ENCODE measurements at places on chromosomes 2 and 18.

GRCh38 chr18:79383388-79384056 is 12.2 kb upstream of the NFATC1 start:
- DNase-seq, result no peak

DNA sequence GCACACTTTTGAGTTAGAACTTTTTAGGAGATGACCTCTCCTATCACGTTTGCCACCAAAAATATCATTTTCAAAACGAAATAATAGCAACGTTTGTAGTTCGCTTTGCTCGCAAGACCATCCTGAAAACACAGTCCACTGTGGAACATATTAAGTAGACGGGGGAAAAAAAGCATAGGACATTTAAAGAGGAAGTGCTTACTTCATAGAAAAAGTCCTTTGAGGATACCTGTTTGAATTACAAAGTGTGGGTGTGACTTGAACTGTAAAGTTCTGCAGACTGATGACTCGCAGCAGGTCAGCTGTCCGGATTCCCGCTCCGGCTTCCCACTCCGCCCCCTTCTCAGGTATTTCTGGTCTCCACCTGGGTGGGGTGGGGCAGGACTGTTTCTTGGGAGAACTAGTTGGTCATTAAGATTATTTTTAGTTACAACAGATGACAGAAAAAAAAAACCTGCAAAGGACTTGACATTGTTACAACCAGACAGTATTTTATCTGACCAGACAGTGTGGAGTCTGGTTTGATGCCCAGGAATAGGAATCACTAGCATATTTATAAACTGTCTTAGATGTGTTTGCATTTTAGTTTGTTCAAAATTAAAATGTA is 13.3 kb downstream of the CNOT11 start:
- DNase-seq, result no peak

DNA sequence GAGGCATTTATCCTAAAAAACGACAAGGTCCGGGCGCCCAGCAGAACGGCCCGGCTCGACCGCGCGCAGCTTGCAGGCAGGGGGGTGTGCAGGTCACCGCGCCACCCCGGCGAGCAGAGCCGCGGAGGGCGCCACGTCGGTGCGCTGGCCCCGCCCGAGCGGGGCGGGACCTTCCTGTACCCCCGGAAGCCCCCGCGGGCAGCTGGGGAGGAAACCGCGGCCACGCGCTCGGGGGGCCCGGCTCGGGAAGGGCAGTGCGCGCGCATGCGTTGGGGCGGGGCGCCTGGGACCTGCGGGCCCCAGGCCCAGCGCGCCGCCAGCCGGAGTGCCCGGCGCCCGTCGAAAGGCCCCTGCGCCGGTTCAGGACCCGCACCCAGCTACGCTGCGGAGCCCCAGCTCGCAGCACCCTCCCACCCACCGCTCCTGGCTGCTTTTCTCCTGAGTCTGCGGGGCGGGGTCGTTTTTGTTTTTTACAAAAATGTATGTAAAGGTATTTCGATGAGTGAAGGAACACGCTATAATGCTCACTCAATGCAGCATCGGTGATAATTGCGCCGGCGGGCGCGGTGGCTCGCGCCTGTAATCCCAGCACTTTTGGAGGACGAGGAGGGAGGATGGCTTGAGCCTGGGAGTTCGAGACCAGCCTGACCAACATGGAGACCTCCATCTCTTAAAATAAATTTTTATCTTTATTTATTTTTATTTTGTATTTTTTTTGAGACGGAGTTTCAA is 47.7 kb upstream of the POMC start:
- no peak for DNase-seq

DNA sequence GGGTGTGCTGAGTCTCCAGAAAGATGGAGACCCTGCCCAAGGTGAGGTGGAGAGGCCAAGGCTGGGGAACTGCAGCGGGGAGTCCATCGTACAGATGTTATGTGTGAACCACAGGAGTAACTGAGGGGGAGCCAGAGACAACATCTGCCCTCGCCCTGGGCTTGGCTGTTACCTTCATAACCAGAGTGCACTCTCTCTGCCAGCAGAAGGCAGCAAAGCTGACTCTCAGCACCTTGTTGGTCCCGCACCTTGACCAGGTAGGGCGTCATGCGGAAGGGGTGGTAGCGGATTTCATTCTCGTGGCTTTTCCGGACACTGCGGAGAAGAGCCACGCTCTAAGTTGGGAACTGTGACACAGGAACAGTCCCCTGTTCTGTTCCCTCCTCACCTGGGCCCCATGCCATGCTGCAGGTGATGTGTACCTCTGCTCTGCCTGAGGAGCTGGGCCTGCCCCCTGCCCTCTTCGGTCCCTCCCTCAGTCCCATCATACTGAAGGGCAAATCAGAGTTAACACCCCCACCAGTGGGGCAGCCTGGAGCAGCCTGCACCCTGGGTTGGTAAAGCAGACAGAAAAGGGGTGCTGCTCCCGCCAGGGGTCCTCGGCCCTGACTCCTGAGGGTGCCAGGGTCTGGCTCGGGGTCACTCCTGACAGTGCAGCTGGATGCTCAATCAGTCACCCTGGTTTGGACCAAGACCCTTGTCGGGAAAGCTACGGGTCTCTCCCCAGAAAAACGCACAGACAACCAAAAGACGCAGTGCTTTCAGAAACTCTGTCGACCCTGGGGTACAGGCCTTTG is 20.3 kb downstream of the PER2 start:
- no peak for DNase-seq

GRCh38 chr2:226153553-226153952 is 646.1 kb downstream of the IRS1 start:
- DNase-seq, result no peak

GRCh38 chr2:39429746-39430145 is 7.3 kb downstream of the MAP4K3 start:
- DNase-seq, result no peak

- DNase-seq, result no peak
These were observed 10.5 kb upstream of the ARMC9 start for GRCh38 chr2:231187736-231188505.

GRCh38 chr18:371609-371982 is 103.7 kb upstream of the THOC1 start:
- no peak for DNase-seq

- no peak for DNase-seq
These were observed 18.3 kb downstream of the POU3F3 start for GRCh38 chr2:104871972-104872865.

DNA sequence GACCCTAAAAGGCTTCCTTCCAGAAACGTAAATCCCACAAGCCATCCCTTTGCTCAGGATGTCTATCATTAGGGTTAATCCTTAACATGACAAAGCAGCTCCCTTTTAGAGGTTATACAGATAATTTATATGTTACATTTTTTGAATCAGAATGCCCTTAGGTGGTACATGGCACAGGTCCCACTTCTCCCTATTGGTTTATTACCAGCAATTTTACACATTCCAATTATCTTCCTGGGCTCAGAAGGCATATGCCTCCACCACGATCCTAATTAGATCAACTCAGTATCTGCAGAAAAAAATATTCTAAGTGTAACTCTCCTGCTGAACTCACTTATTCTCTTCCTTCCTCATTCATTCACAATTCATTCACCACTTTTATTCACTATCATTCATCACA is 507.0 kb upstream of the MAP2 start:
- DNase-seq, result no peak

- no peak for DNase-seq
These were observed 13.5 kb downstream of the ALPK2 start for GRCh38 chr18:58615140-58616132.

DNA sequence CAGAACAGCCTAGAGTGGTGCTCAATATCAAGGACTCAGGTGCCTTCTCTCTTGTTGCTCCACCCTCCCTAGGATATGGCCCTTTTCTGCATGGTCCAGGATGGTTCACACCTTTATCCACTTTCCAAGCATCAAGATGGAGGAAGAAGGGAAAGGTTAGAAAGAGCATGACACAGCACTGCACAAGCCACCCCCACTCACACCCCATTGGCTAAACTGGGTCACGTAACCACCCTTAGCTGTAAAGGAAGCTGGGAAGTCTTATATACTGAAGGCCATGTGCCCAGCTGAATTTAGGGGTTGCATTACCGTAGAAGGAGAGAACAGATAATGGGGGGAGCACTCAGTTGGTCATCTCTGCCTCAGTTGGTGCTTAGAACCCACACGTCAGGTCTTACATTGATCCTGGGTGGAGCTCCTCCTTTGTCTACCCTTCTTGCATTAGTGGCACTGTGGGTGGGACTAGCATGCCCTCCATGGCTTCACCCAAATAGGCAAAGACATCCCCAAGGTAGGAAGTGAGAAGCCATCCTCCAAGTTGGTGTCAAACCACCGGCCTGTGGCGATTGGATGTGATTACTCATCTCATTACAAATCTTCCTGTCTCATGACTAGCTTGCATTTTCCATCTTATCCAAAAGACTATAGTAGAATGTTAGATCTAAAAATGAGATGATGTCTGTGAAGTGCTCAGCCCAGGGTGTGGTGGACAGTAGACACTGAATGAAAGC is 248.5 kb downstream of the HAUS1 start:
- DNase-seq, result no peak

DNA sequence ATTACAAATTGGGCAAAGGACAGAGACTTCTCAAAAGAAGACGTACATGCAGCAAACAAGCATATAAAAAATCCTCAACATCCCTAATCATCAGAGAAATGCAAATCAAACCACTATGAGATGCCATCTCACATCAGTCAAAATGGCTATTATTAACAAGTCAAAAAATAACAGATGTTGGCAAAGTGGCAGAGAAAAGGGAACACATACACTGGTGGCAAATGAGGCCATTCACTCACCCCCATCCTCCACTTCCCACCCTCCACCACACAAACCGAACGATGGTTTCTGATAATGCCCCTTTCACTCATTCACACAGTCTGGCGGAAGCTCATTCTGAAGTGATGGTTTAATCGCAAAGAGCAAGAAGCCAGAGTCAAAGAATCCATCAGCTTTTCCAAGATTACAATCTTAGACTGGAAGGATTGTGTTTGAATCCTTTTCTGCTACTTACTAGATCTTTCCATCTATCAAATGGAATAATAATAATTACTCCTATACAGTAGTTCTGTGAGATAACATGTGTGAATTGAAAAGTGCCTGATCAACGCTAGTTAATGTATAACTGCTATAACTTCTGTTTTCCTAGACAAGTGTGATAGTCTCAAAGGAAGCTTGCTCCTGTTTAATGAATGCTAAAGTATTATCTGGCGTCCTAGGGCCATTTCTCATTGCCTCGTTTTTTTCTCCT is 16.9 kb upstream of the CD28 start:
- DNase-seq, result no peak

All from kidney glomerular epithelial cell (primary cell).